ENCODE measurements at places on chromosomes 11 and 22. TPM values are rescaled to one million over a fixed set of nuclear protein-coding genes. Genes with fewer than 3 reads are reported as not detected.

DNA sequence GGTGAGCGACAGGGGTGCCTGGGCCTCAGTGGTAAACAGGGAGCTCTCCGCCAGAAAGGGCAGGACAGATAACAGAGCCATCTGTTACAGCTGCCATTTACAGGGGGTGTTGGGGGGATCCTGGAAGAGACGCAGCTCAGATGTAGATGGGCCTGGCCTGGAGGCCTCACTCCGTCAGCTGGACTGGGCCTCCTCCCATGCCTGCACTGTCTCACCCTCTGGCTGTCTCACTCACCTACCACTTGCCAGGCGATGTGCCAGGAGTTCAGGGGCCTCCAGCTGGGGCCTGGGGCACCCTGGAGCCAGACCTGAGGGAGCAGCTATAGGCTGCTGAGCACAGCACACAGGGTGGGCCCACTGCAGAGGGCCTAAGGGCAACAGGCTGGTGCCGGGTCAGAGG lies 16.3 kb upstream of the SUSD2 start:
- DNase-seq: no peak

- peak; percentile 42 for DNase-seq
Measured at GRCh38 chr11:28107191-28107749, 686 bp downstream of the KIF18A start.

- DNase-seq: peak; percentile 24
Measured at GRCh38 chr11:67416416-67417335, 1.2 kb downstream of the CARNS1 start.

- no peak for DNase-seq
Measured at GRCh38 chr11:14253421-14253820, 105.6 kb downstream of the RRAS2 start.

Gene NCF4
- total RNA-seq: not detected

GRCh38 chr11:15668718-15669117 lies 554.0 kb downstream of the INSC start:
- no peak for DNase-seq

DNA sequence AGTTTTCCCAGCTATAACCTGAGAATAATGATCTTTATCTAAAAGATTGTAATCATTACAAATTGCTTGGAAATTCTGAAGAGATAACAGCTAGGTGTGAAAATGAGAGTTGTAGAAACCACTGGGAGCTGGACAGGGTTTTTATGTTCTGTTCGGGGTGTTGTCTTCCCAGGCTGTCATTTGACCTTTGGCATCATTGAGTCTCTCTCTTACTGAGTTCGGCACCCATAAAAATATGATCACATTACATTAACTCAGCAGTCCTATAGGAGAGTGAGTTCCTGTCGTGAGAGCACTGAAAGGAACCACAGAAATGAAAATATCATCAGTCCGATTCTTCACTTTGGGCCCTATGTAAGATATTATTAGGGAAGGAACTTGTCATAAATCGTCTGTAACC lies 29.3 kb downstream of the KIRREL3 start:
- DNase-seq: no peak

Gene CRYBB3
- total RNA-seq: not detected

DNA sequence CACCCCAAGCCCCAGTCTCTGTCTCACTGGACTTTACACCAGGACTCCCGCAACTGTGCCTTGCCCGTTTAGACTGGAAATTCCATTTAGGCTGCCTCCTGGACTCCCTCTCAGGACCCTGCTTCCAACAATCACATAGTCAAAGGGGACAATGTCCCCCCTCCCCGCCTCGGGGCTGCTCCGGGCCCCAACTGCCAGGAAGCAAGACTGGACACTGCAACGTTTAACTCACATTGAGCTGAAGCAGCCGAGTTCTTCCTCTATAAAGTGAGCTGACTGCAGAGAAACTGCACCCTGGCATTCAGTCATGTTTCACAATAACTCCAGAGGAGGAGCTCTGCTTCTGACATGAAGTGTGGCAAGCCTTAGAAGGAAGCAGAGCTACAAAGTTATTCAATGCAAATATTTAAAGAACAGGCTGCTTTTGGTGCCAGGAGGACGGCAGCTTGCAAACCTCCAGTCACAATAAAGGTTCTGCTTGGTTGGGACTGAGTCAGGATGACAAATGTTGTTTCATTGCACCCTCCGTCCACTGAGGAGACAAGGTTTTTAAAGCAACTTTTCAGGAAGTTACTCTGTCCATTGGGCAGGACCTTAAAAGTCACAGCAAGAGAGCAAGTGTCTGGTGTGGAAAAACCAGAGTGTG lies 19.9 kb downstream of the PACSIN2 start:
- peak; percentile 100 for DNase-seq

GRCh38 chr22:50329236-50329635 lies 2.4 kb upstream of the DENND6B start:
- DNase-seq: peak; percentile 66

DNA sequence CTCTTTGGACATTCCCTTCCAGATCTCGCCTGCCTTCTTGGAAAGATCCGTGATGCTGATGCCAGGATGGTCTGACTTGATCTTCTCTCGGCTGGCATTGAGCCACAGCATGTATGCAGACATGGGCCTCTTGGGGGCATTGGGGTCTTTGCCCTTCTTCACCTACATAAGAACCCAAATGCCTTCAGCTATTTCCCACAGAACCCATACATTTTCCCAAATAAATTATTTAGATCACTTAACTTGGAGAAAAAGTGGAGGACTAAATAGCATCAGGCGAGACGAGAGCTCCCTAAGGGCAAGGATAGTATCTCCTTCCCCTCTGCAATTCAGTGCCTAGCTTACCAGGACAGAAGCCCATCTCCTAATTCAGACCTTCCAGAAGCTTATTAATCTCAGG lies 3.0 kb upstream of the TNKS1BP1 start:
- no peak for DNase-seq

Gene CARD10
- total RNA-seq: 46.0 TPM

DNA sequence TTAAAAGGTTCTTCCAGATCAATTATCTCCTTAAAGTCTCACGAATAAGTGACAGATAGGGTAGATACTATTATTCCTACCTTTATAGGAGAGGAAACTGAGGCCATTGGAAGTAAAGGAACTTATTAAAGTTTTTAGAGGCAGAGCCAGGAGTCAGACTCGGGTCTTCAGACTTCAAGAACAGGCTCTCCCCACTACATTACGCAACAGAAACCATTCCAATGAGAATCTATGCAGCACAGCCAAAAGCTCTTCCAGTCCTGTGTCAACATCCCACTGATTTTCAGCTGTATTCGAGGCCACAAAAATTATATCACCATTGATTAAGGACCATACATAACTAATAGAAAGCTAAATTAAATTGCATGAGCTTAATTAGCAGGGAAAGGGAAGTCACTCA lies 77.4 kb downstream of the RELT start:
- DNase-seq: peak; percentile 18

DNA sequence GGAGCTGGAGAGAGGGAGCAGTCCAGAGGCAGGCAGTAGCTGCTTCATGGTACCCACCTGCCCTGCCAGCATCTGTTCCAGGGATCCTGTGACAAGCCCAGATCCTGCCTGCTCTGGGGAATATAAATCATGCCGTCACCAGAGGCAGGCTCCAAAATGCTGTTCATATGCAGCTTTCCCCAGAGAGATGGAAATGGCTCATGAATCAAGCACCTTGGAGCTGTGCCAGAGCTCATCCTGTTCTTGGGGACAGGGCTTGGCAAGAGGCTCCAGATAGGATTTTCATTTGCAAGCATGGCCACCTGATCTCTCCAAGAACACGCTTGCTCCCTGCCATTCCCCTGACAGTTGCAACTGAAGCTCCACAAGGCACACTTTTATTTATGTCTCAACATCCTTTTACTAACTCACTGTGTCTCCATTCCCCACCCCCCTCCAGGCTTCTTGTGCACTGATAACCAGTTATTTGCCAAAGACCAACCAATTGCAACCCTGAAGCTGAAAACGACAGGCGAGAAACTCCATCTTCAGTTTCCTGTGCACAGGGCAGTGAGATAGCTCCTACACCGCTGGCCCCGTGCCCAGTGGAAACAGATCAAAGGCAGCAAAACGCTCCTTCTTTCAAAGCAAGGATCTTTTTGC lies 115.8 kb upstream of the PITPNB start:
- DNase-seq: no peak

Gene APOA5
- total RNA-seq: not detected

Gene C1QTNF5
- 15.7 TPM for total RNA-seq

- DNase-seq: no peak
Measured at GRCh38 chr22:32142600-32142999, 16.5 kb downstream of the C22orf42 start.

DNA sequence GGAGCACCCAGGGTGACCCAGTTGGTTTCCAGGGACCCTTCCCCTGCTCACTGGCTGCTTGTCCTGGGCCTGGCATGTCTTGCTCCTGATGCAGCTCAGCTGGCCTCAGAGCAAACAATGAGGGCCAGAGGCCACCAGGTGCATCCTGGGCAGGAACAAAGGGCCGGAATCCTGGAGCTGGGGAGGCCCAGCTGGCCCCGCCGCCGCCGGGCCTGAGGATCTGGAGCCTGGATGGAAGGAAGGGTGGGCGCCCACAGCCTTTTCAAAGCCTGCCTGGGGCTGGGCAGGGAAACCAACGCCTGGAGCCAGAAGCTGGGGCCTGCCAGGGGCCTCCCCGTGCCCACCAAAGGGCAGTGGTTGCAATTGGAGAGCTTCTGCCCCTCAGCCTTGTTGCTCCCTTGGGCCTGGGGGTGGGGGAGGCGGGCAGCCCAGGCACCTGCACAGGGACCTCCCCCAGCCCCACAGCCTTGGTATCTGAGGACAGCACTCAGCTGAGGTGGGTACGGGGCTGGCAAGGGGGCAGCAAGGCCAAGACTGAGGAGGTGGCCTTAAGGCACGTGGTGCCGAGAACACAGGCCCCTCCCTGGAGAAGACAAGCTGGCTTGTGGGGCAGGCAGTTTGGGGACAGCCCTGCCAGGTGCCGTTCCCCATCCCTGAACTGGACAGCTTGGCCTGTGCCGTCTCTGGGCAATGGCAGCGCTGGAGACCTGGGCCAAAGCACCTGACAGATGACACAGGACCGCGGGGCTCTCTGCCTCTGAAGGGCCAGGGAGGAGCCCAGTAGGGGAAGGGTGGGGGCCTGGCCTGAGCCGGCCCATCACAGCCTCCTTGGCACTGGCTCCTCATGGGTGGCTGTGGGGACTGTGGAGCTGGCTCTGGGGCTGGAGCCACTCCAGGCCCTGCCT lies 7.1 kb upstream of the ADORA2A start:
- no peak for DNase-seq

DNA sequence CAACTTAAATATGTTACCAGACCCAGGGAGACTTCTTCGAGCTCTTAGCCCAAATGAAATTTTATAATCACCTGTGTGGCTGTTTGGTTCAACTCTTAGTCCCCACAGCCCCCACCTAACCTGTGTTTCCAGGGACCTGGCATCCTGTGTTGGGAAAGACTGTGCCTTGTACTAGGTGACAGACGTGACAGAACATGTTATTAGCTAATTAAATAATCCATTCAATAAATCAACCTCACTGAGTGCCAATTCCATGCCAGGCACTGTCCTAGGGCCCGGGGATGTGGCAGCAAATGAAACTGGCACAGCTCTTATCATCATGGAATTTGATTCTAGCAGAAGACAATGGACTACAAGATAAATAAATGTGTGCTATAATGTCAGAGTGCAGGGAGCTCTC lies 431.9 kb downstream of the MIAT start:
- no peak for DNase-seq

Gene KREMEN1
- 7.5 TPM for total RNA-seq

- peak; percentile 81 for DNase-seq
Measured at GRCh38 chr11:68525930-68526329, 65.4 kb downstream of the PPP6R3 start.

DNA sequence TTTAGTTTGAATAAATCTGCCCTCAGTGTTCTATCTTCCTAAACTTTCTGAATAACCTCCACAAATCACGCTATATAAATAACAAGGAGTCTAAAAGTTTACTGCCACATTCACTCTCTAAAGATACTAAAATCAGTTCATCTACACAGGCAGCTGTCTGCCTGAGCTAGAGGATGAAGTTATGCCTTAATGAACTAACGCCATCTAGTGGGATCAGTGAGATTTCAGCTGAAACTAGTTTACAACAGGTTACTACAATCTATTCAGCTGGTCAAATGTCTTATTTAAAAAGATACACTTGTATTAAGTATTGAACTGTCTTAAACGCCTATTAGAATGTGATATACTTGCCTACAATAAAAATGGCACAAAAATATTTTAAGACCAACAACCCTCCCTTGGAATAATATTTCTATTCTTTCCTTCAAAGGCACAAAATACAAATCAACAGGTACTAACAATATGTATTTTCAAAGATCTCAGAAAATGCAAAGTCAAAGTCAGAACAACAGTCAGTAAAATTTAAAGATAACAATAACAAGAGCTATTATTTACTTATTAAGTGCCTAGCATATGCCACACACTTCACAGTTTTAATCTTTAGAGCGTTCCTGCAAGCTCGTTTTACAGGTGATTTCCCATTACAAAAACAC lies 84.1 kb downstream of the LARGE2 start:
- peak; percentile 79 for DNase-seq

DNA sequence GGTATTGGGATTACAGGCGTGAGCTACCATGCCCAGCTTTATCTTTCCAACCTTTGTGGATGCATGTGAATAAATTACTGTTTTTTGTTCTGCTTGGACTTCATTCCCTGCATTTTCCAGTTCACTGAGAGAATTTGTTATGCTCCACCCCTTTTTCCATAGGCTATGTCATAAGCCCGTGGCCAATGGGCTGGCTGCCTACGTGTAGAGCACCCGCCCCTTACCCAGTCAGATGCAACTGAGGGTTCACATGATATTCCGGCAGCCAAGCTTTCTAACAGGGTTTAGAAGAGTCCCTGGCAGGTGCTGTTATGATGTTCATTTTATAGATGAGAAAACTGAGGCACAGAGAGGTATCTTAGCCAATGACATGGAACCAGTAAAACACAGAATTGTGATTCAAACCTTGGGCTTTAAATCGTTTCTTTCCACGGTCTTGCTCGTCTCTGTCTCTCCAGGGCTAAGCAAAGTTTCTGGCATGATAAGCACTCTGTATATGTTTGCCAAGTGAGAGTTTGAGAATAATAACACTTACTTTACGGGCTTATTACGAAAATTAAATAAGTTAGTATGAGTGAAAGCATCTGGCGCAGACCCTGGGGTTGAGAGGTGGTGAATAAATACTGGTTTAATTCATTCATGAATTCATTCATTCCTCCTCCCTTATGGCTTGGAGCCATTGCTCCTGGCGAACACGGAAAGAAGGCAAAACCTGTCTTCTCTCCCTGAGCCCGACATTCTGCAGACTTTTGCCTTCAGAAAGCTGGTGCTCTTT lies 42.4 kb upstream of the RASD2 start:
- DNase-seq: no peak

Gene SFI1
- 20.2 TPM for total RNA-seq

DNA sequence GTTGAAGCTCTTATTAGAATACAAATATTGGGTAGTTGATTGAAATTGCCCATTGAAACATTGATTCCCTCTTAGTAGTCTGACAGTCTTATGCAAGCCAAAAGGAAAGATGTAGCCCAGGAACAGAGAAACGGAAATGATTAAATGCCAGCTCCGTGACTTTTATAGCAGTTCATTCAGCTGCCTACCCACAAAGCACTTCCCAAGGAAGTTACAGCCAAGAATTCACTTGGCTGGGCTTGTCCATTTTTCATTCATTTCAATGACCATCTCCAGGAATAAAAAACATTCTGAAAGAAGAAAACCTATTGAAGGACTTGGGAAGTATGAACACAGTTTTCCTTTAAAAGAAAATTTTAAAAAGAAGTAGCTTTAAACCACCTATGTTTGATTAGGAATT lies 62.0 kb downstream of the NCAM1 start:
- DNase-seq: no peak

Gene YPEL1
- 1.0 TPM for total RNA-seq

- no peak for DNase-seq
Measured at GRCh38 chr11:78595436-78596130, 20.9 kb upstream of the NARS2 start.

- peak; percentile 94 for DNase-seq
Measured at GRCh38 chr22:42079319-42080251, at the start of gene SMDT1. TSS of gene SMDT1 (plus strand) at chr22:42079700. CDS start at chr22:42079769, 69 bp downstream.

- DNase-seq: no peak
Measured at GRCh38 chr22:39457198-39457555, 365 bp downstream of the MGAT3 start.

Data from renal cortical epithelial cell (primary cell).